ENCODE measurements at places on chromosomes 12 and 14.

GRCh38 chr12:89319122-89319521, 33.2 kb downstream of the DUSP6 start:
- DNase-seq: no peak

GRCh38 chr14:45916340-45916953, 663.4 kb upstream of the MIS18BP1 start:
- DNase-seq: no peak

GRCh38 chr12:41344776-41345470, 156.8 kb downstream of the PDZRN4 start:
- DNase-seq: no peak

DNA sequence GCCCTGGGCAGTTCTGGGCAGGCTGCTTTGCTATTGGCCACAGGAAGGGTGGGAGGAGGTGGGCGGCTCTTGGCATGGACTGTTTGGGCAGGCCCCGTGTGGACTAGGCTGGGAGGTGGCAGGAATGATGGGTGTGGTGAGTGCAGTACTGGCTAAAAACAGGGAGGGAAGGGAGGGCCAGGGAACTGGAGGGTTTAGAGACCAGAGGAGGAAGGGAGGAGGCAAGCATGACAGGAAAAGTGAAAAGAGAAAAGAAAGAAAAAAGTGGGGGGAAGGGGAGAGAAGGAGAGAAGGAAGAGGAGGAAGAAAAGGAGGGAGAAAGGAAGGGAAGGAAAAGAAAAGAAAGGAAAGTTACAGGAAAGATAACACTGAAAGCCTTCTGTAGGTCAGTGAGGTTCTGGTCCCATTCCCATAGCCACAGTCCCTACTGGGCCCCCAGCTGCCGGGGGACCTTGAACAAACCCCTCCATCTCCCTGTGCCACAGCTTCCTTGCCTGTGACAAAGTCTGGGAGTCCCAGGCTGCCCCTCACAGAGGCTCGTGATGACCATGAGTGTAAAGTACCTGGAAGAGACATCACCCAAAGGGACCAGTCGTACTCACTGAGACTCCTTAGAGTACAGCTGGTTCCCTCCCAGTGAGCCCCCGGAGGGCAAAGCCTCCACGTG, 1.1 kb upstream of the C14orf132 start:
- no peak for DNase-seq

DNA sequence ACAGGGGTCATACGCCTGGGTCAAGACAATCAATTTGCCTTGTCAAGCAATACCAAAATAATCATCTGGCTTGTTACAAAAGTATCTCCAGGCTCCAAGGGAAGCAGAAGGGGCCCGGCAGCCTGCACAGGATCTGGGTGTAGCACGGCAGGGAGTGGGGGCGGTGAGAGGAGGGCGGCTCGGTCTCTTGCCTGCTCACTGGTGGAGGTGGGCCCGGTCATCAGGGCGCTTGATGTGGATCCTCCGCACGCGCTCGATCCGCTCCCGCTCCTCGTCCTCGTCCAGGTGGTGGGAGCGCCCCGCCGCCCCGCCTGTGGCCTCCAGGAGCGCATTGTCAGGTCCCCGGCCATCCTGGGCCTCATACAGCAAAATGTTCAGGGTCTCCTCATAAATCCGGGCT, 25.7 kb downstream of the KCTD10 start:
- DNase-seq: no peak
